NCI-H748 treated with DMSO at 0.1 percent for 48 hours (cell line): ENCODE measurements at places on chromosomes 4 and X.

DNA sequence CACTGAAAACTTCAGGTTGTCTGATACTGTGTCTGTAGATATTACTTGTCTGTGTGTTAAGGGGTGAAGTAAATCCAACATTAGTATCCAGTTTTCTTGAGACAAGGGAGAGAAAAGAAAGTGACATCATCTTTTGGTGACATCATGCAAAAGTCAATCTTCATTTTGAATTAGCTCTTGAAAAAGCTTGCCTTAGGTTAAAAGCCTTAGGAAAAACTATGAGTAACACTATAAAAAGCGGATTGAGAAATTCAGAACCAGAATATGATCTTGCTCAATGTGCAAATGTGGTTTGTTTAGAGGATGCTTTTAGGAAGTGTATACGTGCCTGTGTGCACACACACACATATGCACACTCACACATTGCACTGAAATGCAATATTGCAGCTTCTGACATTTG is 345.8 kb upstream of the CASK start:
- no peak for DNase-seq

DNA sequence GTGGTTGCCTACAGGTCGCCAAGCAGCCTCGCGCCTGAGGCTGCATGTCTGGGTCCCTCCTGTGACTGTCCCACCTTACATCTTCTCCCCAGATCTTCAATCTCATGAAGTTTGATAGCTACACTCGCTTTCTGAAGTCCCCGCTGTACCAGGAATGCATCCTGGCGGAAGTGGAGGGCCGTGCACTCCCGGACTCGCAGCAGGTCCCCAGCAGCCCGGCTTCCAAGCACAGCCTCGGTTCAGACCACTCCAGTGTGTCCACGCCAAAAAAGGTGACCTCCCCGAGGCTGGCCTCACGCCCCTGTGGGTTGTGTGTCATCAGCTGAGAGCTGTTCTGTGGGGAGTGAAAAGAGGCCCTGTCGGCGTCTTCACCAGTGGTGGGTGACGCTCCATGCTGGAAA is 24.9 kb upstream of the HGFAC start:
- DNase-seq: no peak

GRCh38 chr4:73520821-73521220 is 39.3 kb downstream of the AFM start:
- no peak for DNase-seq

- no peak for DNase-seq
Measured at GRCh38 chr4:102687982-102688433, 72.8 kb downstream of the MANBA start.

DNA sequence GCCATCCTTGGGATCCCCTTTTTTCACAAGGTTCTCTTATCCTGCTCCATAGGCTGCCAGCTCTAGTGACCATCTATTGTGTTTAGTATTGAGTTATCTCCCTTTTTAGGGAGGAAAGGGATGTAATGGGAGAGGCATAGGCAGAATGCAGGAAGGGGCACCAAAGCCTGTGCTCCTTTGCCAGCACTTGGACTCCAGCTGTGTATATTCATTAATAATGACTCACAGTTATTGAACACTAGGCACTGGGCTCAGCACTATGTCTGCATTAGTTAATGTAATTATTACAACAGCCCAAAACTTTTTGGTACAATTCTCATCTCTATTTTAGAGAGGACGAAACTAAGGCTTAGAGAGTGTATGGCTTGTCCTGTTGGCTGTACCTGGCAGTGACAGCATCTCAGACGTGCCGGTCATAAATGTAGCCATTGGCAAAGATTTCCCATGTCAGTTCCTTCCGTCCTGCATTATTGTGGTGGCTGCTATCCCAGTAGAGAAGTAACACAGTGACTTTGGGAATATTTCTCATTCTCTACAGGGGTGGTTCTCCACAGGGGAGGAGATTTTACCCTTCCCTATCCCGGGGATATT is 90.3 kb downstream of the AFF1 start:
- no peak for DNase-seq

DNA sequence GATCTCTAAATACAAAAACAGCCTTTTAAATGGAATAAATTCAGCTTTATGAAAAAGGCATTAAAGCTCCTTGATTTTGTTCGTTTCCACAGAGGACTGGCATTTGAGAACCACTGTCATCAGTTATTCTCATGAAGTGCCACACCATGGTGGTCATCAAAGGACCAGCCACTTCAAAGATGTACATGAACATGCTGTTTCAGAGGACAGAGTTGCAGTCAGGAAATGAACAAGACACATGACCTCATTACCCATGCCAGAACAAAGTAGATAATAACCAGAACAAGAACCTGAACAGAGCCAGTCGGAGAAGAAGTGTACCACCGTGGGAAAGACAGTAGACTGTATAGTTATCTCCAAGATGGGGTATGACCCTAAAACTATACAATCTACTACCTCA is 122.7 kb upstream of the HSD17B10 start:
- DNase-seq: no peak

GRCh38 chrX:69530306-69530705 is 26.2 kb downstream of the NALF2 start:
- DNase-seq: no peak

DNA sequence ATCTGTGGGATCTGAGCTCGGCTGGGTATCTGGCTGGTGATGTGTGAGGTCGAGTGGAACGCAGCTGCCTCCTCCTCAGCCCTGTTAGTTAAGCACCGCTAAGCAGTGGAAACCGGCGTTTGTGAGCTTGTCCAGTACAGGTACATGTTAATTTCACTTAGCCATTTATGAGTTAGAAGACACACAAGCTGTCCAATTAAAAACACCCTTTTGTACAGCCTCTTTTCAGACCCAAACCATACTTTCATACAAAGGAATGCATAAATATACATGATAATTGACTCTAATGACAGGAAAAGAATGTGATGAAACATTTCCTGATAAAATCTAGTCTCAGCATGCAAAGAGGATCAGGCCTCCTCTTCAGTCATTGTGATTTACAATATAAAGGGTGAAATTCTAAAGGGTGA is 163.6 kb upstream of the FAT1 start:
- DNase-seq: no peak
